CD4-positive, alpha-beta T cell treated with Interleukin-10 for 1 hour (primary cell): ENCODE measurements at places on chromosomes 4 and X.

GRCh38 chr4:82761229-82761628 lies 37.4 kb downstream of the SCD5 start:
- DNase-seq, result no peak

GRCh38 chr4:91527056-91527455 lies 776.7 kb upstream of the GRID2 start:
- no peak for DNase-seq

DNA sequence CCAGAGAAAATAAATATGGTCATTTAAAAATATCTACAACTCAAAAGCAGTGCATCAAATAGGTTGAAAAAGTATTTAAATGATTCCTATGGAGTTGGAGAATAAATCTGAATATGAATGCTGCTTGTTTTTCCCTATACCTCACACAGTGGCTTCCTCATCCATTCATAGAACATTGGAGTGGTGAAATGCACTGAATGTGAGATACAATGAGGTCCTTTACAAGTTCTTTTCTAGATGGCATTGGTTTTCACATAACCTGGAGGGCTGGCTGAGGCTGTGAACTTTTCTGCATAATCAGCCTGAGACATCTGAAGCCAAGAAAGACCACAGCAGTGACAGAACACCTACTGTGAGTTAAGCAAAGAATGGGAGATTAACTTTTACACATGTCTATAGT lies 279.1 kb upstream of the NRK start:
- DNase-seq, result no peak

- no peak for DNase-seq
Observed at GRCh38 chr4:77931452-77932135, 69.0 kb downstream of the MRPL1 start.

- no peak for DNase-seq
Observed at GRCh38 chr4:43089730-43090129, 197.2 kb downstream of the GRXCR1 start.

- DNase-seq, result no peak
Observed at GRCh38 chr4:182385897-182386296, 142.7 kb downstream of the TENM3 start.

DNA sequence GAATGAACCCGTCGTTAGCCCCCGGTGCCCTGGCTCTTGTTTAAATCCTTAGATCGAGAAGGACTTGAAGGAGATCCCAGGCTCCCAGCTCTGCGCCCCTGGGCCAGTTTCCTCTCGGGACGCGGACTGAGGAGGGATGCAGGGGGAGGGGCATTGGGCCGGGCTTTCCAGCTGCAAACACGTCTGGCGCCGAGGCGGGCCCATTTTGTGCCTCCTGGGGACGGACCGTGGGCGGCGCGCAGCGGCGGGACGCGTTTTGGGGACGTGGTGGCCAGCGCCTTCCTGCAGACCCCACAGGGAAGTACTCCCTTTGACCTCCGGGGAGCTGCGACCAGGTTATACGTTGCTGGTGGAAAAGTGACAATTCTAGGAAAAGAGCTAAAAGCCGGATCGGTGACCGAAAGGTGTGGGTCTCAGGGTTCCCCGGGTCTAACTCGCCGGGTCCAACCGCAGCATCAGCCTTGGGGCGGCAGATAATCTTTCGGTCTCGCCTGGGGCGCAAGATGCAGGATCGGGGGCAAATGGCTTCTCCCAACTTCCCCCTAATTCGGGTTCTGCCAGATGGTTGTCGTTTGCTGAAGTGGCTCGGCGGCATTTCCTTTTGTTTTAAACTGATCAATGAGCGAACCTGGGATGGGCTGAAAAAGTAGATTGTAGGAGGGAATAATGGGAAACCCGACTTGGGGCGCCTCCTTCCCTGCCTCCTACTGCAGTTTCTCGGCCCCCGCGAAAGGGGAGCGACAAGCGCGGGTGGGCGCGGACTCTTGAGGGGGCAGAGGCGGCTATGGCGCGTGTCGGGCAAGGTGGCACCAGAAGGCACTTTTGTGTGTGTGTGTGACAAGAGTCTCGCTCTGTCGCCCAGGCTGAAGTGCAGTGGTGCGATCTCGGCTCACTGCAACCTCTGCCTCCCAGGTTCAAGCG lies 2.9 kb downstream of the PDGFRA start:
- DNase-seq, result no peak

GRCh38 chr4:8664976-8665375 lies 72.4 kb downstream of the CPZ start:
- no peak for DNase-seq

GRCh38 chrX:31331015-31331414 lies 259.2 kb upstream of the FTHL17 start:
- no peak for DNase-seq

- DNase-seq, result no peak
Observed at GRCh38 chr4:77910676-77911075, 48.0 kb downstream of the MRPL1 start.

DNA sequence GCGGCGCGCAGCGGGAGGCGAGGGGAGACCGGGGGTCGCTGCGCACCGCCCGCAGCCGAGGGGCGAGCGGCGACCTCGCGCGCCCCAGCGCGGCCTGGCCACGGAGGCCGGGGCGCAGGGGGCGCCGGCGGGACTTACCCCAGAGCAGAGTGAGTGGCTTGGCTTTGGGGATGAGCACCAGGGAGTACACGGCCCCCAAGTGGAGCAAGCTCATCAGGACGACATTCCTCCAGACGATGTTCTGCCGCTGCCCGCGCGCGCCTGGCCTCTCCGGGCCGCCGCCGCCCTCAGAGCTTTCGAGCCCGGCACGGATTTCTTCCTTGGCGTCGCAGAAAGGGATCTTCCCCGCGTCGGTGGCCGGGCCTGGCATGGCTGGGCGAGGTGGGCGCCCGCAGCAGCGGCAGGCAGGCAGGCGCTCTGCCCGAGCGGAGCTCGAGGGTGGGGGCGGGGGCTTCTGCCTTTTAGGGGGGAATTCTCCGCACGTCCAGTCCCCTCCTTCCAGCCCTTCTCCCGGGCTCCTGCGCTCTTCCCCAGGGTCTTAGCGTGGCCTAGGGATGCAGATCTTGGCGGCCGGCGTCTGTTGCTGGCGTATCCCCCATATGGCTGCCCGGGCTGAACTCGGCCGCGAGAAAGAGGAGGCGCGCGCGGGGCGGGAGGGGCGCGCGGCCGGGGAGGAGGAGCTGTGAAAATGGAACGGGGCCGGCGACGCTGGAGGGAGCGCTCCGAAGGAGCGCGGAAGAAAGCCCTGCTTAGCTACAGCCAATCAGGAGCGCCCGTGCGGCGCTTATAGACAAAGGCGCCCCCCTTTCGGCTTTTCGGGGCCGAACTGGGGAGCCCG lies at the start of gene SCD5:
Gene SCD5, minus strand, starts transcription at position 629 of the 838 bp plus-strand sequence. Its CDS starts 259 bp downstream, at position 370.
- peak; percentile 80 for DNase-seq

GRCh38 chrX:149853925-149854324 lies 27.1 kb upstream of the MAGEA8 start:
- no peak for DNase-seq

DNA sequence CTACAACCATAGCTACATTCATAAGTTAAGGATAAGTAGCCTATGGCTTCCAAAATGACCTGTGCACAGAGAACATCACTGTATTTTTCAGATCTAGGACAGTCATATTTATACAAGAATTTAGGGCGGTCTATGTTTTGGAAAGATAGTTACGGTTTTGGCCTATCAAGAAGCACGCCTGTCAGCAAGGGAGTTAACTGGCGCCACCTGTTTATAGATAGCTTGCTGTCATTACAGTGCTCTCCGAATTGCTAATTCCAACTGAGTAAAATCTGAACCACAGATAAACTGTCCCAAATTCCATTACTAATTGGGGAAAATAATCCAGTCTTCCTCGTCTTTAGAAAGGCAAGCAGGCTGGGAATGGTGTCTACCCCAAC lies 646 bp downstream of the ABCB7 start:
- DNase-seq, result peak; percentile 4

DNA sequence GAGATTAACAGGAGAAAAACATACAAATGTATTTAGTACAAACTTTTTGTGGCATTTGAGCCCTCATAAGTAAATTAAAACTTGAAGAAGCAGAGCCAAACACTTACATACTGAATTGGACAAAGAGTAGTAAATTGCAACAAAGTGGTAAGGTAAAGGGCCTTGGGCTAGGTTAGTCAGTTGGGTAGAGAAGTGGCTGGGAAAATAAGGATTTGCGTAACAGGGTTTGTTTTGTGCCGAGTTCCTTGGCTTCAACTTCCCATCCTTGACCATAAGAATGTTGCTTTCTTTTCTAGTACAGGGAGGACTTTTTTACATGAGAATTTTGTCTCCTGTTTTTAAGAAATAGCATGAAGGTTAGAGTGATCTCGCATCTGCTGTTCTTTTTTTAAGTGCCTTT lies 33.3 kb upstream of the DSPP start:
- no peak for DNase-seq

- DNase-seq, result peak; percentile 30
Observed at GRCh38 chr4:128916832-128917231, 107.3 kb downstream of the JADE1 start.

- no peak for DNase-seq
Observed at GRCh38 chr4:87216469-87216868, 3.9 kb downstream of the KLHL8 start.

- DNase-seq, result no peak
Observed at GRCh38 chr4:138255917-138256597, 13.9 kb upstream of the SLC7A11 start.

GRCh38 chr4:31020363-31020762 lies 300.2 kb downstream of the PCDH7 start:
- no peak for DNase-seq

GRCh38 chrX:129188231-129188630 lies 335.1 kb downstream of the SMARCA1 start:
- DNase-seq, result no peak

DNA sequence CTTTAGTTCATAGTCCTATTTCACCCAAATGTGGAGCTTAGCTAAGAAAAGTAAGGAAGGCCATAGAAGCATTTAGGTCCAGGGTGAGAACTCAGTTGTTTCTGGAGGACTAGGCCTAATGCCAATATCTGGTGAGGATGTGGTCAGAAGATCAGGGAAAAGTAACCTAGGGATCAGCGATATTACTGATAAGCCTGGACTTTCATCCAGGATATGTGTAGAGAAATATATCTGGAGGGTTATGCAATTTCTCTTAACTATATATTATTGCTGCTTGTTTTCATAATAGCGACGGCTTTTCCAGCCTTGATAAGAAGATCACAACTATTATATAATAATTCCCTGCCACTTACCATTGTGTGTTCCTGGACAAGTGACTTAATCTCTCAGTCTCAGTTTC lies 81.1 kb downstream of the FRAS1 start:
- DNase-seq, result no peak

- no peak for DNase-seq
Observed at GRCh38 chrX:103101299-103102042, 8.5 kb upstream of the NXF3 start.

GRCh38 chr4:104494822-104495559 lies at the start of gene CXXC4:
Gene CXXC4 (minus strand): TSS chr4:104494894. CDS start chr4:104491802, 3,092 bp downstream.
- DNase-seq, result peak; percentile 56

GRCh38 chrX:19772822-19773628 lies 114.4 kb downstream of the SH3KBP1 start:
- no peak for DNase-seq

GRCh38 chr4:56505269-56506130 lies at the start of gene ARL9:
Gene ARL9 (plus strand): TSS chr4:56505791. CDS start chr4:56505863, 72 bp downstream.
- DNase-seq, result peak; percentile 63

- DNase-seq, result no peak
Observed at GRCh38 chr4:29948451-29948850, 771.7 kb upstream of the PCDH7 start.

GRCh38 chr4:53780736-53781400 lies 189.6 kb upstream of the LNX1 start:
- no peak for DNase-seq

- DNase-seq, result no peak
Observed at GRCh38 chr4:82842593-82842992, 44.0 kb upstream of the SCD5 start.

GRCh38 chr4:15833801-15834200 lies 55.7 kb downstream of the CD38 start:
- DNase-seq, result no peak

GRCh38 chrX:119756926-119757635 lies 1.3 kb upstream of the SOWAHD start:
- DNase-seq, result peak; percentile 13

- DNase-seq, result no peak
Observed at GRCh38 chr4:14529653-14530052, 472.6 kb upstream of the CPEB2 start.

DNA sequence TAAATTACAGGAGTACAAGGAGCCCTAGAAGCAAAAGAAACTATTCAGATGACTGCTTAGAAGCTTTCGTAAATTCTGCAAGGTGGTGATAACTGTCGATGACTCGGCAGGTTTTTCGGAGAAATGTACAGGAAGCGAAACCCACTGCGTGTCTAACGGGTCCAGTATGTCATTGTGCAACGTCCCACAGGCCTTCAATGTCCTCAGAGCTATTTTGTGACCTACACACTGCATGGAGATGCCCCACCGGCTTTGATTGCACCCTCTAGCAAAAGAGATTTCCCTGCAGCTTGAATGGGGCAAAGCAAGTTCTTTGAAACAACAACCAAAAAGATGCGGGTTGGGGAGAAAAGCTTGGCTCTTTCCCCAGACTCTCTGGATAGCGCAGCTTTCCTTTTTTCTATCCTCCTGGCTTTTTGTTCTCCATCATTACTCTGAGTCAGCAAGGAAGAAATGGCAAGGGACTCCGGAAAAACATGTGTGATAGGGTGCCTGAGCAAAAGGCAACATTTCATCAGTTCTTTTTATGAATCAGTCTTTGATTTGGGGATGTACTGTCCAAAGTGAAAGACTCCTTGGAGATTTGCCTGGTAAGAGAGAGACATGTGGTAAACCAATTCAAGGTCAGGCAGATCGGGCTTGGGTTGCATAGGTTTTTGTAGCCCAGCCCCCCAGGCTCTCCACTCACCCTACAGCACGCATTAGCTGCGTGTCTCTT lies 112.0 kb upstream of the TBL1X start:
- DNase-seq, result peak; percentile 52

GRCh38 chr4:15891312-15891711 lies 47.2 kb downstream of the FGFBP1 start:
- DNase-seq, result no peak

GRCh38 chr4:147060151-147060931 lies 114.7 kb upstream of the TTC29 start:
- no peak for DNase-seq

GRCh38 chrX:37083880-37084279 lies 75.7 kb downstream of the FAM47C start:
- DNase-seq, result no peak

GRCh38 chr4:169045862-169046584 lies 36.0 kb upstream of the CBR4 start:
- no peak for DNase-seq

DNA sequence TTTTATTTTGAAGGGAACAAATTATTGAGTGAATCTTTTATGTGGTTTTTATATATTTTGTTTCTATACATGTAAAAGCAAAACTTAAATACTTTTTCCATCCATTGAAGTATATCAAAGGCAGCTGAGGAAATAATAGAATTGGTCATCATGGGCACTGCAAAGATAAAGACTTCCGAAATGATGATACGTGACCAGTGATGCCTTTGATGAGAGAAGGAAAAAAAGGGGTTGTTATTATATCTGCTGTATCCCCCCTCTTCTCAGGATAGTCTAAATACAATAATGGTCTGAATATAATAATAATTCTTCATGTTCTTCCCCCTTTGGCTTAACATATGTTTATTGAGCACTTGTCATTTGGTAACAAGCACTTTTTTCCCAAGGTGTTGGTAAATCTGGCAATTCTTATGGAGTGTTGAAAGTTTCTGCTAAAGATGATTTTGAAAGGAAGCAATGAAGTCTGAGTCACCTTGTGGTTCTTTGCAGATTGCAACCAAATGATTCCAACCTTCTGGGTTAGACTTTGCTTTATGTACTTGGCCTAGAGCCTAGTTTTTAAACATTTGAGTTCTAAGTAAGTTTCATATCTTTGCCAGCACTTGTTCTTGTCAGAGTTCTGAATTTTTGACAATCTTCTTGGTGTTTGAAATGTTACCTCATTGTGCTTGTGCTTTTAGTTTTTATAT lies 60.8 kb downstream of the USP9X start:
- no peak for DNase-seq

- no peak for DNase-seq
Observed at GRCh38 chr4:69828828-69829227, 31.1 kb downstream of the SULT1E1 start.
